ENCODE measurements at places on chromosomes 1 and 21.

GRCh38 chr1:44862829-44863401, 19.9 kb upstream of the PTCH2 start:
- no peak for DNase-seq

DNA sequence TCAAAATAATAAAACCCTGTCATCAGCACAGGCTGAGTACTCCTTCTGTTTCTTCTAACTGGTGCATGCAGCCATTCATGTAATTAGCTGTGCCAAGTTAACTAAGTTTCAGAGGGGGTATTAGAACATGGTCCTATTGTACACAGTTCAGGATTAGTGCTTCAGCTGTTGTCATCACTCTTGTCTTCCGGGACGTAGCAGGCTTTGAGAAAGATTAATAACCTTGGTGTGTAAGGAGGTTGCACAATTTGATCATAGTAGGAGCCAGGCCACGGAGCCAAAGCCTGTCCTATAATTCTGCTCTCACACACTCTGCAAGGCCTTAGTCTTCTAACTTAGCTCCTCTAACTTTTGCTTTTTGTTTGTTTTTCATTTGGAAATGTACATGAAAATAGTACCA, 44.7 kb downstream of the PTGFRN start:
- no peak for DNase-seq

- peak; percentile 27 for DNase-seq
Observed at GRCh38 chr1:33181921-33182341, at the start of gene TRIM62. Gene TRIM62, minus strand, starts transcription at chr1:33182043. Its CDS starts 611 bp downstream, at chr1:33181432.

DNA sequence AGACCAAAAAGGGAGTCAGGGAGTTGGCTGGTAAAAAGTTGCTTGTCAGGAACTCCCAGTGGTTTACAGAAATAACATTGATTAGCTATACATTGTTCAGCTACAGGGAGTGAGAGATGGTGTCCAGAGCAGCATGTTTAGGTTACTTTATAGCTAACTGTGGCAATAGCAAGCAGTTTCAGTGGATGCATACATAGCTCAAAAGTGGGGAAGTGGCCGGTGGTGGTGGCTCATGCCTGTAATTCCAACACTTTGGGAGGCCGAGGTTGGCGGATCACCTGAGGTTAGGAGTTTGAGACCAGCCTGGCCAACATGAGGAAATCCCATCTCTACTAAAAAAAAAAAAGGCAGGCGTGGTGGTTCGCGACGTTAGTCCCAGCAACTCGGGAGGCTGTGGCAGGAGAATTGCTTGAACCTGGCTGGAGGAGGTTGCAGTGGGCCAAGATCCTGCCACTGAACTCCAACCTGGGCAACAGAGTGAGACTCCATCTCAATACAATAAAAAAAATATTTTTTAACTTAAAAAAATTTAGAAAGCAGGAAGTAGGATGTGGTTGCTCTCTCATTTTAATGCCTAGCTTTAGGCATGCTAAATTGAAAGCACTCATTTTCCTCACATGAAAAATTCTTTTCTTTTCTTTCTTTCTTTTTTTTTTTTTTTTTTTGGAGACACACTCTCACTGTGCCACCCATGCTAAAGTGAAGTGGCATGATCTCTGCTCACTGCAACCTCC, 109.7 kb downstream of the PPIAL4G start:
- DNase-seq, result no peak

- no peak for DNase-seq
Observed at GRCh38 chr21:35189077-35189863, 140.2 kb upstream of the RUNX1 start.

DNA sequence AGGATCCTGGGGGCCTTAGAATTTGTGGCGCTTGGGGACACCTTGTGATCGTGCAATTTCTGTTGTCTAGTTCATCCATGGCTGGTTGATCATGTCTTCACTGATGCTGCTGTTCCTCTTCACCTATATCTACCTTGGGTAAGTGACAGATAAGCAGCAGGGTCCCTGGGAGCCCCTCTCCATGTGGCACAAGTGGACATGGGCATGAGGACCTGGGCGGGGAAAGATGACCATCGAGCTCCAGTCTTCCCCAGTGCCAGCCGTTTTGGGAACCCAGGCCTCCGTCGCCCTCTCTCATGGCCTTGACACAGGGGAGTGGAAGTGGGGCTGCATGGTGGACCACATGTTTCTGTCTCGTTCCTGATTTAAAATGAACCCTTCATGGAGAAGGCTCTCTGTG, 17.6 kb downstream of the PSEN2 start:
- DNase-seq, result no peak

GRCh38 chr1:176826265-176826664, 338.2 kb downstream of the ASTN1 start:
- DNase-seq, result no peak

GRCh38 chr1:210857146-210857663, 276.7 kb downstream of the KCNH1 start:
- DNase-seq, result no peak

GRCh38 chr1:229195246-229195645, 75.7 kb upstream of the RAB4A start:
- no peak for DNase-seq

- no peak for DNase-seq
Observed at GRCh38 chr1:54614024-54614423, 9.3 kb downstream of the FAM151A start.

DNA sequence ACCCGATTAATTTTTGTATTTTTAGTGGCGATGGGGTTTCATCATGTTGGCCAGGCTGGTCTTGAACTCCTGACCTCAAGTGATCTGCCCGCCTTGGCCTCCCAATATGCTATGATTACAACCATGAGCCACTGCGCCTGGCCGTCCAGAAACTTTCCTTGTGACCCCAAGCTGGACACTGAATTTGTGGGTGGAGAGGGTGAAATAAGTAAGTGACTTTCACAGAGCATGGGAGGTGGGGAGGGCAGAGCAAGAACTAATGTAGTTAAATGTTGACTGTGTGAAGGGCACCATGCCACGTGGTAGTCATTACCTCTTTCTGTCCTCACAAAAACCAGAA, 2.7 kb upstream of the UTP11 start:
- DNase-seq, result no peak

GRCh38 chr1:240308096-240308495, 216.4 kb downstream of the FMN2 start:
- no peak for DNase-seq
